ENCODE measurements at places on chromosomes 2 and 18. TPM values are rescaled to one million over a fixed set of nuclear protein-coding genes. Genes with fewer than 3 reads are reported as not detected.

ZFP36L2 gene
- total RNA-seq: 51.1 TPM

CRYBA2 gene
- not detected for total RNA-seq

CIAO1 gene
- total RNA-seq: 59.9 TPM

DNER gene
- total RNA-seq: 3.3 TPM

ZNF521 gene
- total RNA-seq: 29.6 TPM

LINC00305 gene
- not detected for total RNA-seq

LYG1 gene
- 0.57 TPM for total RNA-seq

- DNase-seq: no peak
Observed at GRCh38 chr2:99481527-99481926, 8.3 kb downstream of the REV1 start.

GRCh38 chr2:138559641-138560040 is 58.1 kb downstream of the SPOPL start:
- no peak for DNase-seq

DNA sequence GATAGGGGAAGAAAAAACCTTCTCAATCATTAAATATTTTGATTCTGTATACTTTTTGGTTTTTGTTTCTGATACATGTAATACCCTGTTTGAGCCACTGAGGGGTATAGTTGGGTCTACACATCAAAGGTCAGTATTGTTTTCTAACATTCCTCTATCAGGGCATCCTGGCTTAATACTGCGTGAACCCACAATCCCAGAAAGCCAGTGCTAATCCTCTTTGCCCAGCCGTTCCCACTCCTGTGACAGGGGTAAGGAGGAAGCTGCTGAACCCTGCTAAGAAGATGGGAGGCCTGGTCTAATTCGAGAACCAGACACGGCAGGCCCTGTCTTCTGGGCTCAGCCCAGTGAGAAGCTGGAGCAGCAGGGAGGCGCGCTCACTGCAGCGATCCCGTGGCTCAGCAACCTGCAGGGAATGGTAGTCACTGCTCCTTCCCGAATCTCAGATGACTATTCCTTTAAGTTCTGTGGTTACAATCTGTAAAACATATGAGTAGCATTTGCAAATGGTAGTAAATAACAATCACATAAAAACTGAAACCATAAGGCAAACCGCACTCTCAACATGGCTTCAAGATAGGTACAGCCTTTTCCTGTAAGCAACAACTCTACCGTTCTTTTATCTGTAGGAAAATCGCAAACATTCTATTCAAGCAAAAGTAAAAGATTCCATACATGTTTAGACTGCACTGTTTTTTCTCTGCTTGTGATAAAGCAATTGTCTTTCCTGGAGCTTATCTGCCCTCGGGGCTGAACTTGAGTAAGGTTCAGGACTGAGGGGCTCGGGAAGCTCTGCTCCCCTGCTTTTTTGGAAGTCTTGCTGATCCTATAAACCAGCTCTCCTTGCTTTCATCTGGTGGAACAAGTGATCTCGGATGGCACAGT is 87.0 kb downstream of the EPB41L3 start:
- DNase-seq: no peak

DNA sequence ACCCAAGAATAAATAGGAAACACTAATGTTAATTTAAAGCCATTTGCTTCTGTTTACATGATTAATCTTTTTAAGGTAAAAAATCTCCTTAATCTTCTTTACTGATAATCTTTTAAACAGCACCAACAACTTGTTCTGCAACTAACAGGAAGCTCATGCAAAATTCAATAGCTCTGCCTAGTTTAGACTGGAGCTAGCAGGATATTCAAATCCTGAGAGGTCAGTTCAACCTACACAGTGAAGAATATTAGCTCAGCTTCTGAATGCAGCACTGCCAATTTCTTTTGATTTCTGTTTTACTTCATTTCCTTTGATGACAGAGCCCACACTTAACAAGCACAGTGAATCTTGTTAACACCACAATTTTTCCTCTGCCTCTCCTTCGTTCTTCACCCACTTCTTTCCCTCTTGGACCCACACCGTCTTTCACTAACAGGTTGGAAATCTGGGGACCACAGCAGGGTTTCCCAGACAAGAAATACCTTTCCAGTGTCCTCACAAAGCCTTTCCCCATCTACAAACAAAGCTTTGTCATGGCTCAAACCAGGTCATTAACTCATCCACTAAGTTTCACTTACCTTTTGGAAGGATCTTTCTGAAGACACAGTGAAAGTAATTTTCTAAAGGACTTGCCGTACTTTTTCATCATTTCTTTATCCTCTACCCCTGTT is 109.8 kb downstream of the STK39 start:
- DNase-seq: no peak

- no peak for DNase-seq
Observed at GRCh38 chr2:145751155-145751554, 1231.2 kb upstream of the ZEB2 start.

GRCh38 chr18:25243257-25243656 is 108.7 kb downstream of the ZNF521 start:
- no peak for DNase-seq

DNA sequence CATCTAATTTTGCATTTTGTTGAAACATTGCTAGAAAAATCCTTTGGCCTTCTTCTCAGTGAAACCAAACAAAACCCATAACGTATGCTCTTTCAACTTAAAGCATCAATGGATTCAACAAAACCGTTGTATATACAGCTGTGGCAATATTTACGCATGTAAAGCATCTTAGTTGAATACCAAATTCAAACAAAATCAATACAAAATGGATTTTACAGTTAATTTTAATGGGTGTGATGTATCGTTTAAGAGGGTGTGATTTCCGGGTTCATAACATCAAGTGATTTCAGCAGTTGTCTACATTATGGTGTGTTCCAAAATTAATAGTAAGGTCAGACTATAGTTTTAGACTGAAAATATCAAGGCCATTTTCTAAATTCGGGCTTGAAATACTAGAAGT is 198.2 kb downstream of the TGIF1 start:
- DNase-seq: no peak

- no peak for DNase-seq
Observed at GRCh38 chr18:76752400-76752799, 70.0 kb upstream of the ZNF236 start.

DNA sequence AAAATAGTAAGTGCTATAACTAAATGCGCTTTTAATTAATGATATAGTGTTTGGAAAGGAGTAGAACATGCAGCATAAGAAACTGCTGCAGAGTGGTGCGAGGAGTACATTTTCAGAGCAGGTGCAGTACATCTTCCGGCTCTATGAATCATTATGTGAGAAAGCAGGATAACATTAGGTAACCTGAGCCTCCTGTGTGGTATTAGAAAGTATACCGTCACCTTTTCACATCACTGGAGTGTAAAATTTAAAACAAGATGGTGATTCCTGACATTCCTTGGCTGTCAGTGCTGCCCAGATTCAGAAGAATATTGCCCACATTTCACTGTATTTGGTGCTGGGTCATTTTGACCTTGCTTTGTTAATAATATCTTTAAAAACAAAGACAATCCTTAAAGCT is 7.8 kb upstream of the DYNC2LI1 start:
- no peak for DNase-seq

All from Right ventricle myocardium inferior (tissue), 1 donor.